ENCODE measurements at places on chromosomes 1 and 21.

GRCh38 chr1:11784993-11785769 lies 20.6 kb downstream of the MTHFR start:
- DNase-seq, result no peak

DNA sequence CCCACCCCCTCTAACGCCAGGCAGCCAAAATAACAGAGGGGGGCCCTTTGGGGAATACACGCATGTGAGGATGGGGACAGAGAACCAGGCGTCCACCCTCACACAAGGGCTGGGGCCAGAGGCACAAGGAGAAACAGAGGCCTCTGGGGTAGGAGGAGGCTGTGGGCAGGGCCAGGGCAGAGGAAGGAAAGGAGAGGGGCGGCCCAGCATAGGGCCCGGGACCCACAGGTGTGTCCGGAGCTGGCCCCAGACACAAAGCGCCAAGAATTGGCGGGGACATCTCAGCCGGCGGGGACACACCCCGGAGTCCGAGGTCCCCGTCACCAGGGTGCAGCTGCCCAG lies 6.7 kb downstream of the PLEKHG5 start:
- DNase-seq, result no peak

DNA sequence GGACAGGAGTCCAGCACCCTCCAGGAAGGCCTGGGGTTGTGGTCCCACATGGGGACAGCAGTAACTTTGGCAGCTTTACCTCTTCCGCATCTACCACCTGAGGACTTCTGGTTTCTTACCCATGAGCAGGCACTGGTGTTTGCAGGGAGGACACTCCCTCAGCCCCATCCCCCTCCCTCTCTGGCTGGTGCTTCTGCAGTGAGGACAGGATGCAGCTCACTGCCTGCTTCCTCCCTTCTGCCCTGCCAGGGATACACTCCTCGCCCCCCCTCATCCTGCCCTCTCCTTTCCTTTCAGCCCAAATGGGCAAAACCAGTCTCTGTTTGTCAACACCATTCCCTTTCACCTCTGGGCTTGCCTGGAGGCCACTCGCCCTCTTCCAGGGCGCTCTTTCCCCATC lies 62.4 kb downstream of the KIRREL1 start:
- no peak for DNase-seq

GRCh38 chr1:203913073-203913521 lies 51.7 kb downstream of the SNRPE start:
- DNase-seq, result peak; percentile 3

GRCh38 chr1:113615425-113615824 lies 143.9 kb downstream of the PHTF1 start:
- DNase-seq, result no peak

GRCh38 chr1:230548357-230548756 lies 93.9 kb upstream of the COG2 start:
- DNase-seq, result peak; percentile 51

DNA sequence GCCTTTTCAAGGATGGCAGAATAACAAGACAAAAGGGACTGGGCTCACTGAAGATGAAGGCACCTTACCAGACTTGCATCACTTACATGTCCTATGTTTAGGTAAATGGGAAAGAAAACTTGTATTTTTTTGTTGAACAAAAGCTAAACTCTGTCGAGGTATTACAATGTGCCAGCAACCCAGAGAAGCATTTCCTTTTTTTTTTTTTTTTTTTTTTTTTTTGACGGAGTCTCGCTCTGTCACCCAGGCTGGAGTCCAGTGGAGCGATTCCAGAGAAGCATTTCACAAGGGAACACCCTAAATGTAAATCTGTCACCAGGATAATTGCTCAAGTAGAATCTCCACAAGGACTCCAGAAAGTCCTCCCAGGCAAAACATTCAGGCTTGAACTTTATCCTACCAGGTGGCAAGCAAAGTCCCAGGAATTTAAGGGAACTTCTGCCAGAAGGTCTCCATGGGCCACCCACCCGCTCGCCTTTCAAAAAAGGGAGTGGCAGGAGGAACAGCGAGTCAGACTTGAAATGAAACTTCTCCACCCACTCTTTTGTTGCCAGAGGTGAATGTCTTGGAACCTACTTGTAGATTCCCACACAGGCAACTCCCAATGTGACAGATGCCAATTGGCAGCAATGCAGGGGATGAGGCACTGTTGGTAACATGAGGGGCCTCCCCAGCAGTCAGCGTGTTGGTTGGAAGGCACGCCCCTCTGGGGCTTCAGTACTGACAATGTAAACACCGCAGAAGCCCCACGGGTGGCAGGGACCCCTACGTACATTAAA lies 125.0 kb downstream of the TIAM1 start:
- no peak for DNase-seq

GRCh38 chr1:240577095-240577494 lies 34.9 kb downstream of the GREM2 start:
- no peak for DNase-seq

DNA sequence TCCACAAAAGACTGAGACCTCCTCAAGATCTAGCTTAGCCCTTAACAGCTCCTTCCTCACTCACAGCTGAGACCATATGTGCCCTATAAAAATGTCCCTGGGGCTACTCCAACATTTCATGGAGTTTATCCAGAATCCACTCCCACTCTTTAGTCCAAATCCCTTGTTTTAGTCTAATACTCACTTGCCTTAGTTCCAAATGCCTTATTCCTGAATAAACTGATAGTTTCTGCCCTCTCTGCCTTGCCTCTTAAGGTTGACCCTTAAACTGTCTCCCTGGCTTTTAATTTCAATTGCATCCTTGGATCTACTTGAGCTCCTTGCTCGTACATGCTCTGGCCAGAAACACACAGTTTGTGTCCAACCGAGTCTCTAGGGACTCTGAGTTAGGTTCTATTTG lies 47.3 kb upstream of the LYPLAL1 start:
- DNase-seq, result no peak

DNA sequence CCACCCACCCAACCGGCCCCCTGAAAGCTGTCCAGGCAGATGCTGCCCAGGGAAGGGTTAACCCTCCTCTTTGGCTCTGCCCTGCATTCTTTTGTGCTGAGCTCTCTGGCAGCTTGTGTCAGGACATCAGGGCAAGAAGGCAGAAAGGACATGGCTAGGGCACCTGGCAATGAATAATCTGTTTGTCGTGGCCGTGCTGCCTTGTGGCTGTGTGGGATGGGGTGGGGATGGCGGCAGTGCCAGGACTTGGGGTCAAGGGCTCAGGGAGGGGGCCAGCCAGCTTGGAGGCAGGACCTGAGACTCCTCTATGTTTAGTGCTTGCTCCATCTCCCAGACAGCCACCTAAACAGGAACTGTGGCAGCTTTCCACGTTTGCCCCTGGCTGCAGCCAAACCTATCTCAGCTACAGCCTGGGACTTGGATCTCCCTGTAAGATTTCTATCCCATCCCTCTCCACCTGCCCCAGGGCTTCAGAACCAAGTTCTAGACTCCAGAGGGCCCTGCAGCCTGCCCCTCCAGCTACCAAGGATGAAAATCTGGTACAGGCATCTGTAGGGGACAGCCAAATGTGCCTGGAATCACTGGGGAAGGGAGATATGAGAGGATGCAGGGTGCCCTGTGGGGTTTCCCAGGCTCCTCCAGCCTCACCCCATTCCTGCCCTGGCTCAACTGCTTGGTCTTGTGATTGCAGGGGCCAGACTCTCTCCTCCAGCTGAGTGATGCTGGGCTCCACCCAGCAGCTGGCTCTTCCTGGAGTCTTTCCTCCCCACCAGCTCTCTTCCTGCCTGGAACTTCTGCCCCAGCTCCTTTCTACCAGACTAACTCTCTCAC lies 9.6 kb upstream of the GPR37L1 start:
- peak; percentile 16 for DNase-seq

DNA sequence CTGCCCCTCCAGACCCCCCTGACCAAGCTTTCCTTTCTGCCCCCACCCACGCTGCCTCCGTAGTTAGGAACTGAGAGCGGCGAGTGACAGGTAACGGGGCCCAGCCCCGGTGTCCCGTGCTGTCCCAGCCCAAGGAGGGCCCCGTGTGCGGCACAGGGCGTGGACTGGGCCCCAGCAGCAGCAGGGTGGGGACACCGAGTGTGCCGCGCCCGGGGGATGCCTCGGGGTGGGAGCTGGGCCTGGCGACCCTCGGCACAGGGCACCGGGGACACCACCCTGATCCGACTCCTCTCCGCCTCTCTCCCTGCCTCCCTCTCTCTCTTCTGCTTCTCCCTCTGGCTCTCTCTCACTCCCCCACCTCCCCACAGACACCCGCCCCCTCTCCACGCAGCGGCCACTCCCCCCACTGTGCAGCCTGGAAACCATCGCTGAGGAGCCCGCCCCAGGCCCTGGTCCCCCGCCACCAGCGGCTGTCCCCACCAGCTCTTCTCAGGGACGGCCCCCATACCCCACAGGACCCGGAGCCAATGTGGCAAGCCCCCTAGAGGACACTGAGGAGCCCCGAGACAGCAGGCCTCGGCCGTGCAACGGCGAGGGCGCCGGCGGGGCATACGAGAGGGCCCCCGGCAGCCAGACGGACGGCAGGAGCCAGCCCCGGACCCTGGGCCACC lies 22.7 kb downstream of the PANK4 start:
- DNase-seq, result no peak

DNA sequence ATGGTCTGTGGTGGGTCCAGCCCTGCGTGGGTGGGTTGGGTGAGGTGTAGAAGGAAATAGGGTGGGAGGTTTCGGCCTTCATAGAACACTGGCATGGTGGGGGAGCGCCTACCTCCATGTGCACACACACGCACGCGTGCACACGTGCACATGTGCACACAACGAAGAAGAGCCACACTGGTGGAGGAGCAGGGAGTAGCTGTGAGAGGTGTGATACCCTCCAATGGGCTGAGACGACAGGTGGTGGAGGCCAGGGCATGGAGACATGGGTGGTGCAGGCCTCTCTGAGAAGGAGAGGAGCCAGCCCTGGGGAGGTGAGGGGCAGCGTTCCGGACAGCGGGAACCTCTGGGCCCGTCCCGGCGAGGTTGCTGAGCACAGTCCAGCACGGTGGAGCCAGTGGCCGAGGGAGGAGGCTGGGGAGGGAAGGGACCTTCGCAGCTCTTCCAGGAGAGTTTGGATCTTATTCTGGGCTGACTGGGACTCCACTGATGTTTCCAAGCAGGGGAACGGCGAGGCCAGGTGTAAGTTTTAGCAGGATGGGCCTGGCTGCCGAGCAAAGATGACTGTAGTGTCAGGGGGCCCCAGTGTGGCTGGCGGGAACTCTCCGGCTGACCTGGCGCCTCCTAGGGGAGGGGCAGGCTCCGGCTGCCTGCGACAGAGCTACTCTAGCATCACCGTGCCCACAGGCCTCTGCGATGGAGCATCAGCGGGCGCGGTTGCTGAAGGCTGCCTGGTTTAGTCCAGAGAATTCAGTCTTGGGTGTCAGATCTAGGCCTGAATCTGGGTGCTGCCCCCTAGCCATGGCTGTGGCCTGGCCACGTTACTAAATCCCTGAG lies 107.2 kb downstream of the ARHGEF10L start:
- no peak for DNase-seq

DNA sequence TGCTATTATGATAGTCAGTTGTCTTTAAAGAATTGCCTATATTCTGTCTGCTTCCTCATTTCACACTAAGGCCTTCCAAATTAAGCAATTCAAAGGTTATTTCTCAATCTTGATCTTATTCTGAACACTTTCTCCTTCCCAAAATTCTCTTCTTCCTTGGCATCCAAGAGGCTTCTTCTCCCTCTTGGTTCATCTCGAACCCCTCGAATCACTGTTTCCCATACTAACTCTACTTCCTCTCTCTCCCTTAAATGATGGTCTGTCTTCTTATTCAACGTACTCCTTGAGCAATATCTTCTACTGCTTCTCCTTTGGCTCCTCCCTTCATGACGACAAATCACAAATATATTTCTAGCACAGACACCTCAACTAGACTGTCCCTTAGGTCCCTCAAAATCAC lies 4.5 kb downstream of the COPA start:
- DNase-seq, result no peak

DNA sequence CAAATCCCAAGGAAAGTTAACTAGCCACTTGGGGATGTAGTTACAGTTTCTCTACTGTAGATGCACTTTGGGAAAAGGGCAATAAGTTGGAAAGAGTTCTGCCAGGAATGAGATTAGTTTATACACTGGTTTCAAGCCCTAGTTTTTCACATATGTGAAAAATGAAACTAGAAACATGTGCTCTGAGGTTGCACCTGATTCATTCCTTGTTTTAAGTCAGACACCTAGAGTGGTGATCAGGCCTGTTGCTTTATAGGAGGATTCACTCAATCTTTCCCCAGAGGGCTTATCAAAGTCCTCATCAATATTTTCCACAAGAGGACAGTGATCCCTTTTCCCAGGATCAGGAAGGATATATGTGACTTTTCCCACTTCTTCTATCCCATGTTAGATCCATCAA lies 515.9 kb upstream of the PKN2 start:
- DNase-seq, result no peak

GRCh38 chr1:2821966-2822620 lies 20.6 kb upstream of the TTC34 start:
- peak; percentile 40 for DNase-seq

DNA sequence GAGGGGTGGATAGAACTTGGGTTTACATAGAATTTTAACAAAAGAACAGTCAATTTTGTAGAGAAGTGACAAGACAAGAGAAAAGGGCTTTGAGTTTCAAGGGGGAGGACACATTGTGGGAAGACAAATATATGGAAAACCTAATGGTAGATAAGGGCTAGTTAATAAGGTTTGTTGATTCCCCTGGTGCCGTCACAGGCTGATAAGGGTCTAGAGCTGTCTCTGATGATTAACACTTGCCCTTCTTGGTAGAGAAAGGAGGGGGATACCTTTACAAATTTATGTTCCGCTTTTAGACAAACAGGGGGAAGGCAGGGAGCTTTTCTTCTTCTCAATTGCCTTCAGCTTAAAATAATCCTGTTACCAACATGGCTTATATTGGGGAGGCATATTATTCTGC lies 124.3 kb downstream of the ETS2 start:
- DNase-seq, result no peak

DNA sequence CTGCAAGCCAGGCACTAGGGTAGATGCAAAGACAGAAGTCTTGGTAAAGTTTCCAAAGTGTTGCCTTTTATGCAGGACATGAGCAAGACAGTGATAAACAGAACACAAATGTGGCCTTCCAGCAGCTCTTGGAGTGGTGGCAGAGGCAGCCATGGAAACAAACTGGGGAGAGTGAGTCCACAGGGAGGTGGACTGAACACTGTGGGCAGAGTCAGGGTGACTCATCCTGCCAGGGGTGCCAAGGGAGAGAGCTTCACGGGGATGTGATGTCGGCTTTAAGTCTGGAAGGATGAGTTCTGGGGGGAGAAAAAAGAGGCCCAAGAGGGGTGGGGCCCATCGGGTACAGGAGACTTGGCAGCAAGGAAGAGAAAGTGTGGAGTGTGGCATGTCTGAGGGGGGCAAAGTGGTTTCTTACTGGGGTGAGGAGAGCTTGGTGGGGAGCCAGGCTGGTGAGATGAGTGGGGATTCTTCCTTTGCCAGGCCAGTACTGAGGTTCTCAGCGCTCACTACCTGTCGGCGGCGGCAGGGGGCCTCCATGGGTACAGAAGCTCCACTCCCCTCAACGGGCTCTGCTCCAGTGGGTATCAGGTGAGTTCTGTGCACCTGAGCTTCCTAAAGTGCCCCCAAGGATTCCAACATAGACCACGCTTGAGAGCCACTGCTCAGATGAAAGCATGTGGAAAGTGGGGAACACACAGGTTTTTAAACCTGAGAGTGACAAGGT lies 41.8 kb downstream of the KIAA0040 start:
- no peak for DNase-seq

GRCh38 chr1:115982400-115982799 lies 6.1 kb downstream of the SLC22A15 start:
- no peak for DNase-seq

- DNase-seq, result no peak
These were observed 9.8 kb downstream of the TNFRSF9 start for GRCh38 chr1:7930645-7931445.

- no peak for DNase-seq
These were observed 232.9 kb upstream of the USP25 start for GRCh38 chr21:15496911-15497310.

GRCh38 chr1:182391362-182392049 lies at the start of gene GLUL:
Gene GLUL (minus strand): TSS chr1:182391790. CDS start chr1:182388737, 3,053 bp downstream.
- DNase-seq, result peak; percentile 86
